Stimulated activated CD4-positive, alpha-beta T cell treated with anti-CD3 and anti-CD28 coated beads, Interleukin-4, amount 100 ng/mL, for 1 hour (primary cell): ENCODE measurements at places on chromosomes 3 and 15.

DNA sequence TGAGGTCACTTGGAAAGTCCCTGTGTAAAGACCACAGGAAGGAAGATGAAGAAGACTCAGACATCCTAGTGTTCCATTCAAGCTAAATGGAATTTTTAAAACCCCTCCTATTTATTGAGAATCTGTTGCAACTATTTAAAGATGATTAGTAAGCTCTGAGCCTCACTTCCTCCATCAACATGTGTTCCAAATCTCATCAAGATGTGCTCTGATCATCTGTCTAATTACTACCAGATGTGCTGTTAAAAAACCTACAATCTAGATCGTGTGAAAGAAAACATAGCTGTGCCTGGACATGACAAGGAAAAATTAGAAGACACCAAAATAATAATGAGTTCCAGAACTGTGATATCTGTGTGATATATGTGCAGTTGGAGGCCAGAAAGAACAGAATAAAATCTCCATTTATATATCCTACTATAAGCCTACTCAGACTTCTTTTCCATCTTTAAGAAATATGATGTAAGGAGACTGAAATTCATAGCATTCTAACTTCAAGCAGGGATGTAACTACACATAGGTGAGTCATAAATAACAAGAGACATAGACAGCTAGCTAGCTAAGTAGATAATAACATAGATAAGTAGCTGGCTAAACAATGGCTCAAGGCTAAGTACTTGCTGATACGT, 7.8 kb downstream of the XPC start:
- DNase-seq, result no peak

- no peak for DNase-seq
Observed at GRCh38 chr3:94459167-94459566, 396.3 kb downstream of the NSUN3 start.

DNA sequence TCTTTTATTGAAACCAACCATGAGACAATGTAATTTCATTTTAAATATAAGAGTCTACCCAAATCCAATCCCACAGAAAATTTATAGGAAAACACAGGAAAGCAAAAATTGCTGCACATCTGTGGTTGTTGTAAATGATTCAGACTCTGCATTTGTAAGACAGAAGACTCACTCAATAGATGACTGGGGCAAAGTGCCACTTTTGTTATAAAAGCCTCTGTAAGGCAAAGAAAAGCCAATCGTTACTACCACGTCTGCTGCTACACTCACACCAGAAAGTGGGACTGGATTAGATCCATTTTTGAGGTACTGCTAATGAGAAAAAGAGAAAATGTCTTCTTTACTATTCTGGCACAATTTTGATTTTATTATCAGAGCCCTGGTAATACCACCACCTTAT, 74.9 kb downstream of the SEMA6D start:
- DNase-seq, result no peak

GRCh38 chr3:180631317-180631716, 29.4 kb downstream of the TTC14 start:
- DNase-seq, result no peak

DNA sequence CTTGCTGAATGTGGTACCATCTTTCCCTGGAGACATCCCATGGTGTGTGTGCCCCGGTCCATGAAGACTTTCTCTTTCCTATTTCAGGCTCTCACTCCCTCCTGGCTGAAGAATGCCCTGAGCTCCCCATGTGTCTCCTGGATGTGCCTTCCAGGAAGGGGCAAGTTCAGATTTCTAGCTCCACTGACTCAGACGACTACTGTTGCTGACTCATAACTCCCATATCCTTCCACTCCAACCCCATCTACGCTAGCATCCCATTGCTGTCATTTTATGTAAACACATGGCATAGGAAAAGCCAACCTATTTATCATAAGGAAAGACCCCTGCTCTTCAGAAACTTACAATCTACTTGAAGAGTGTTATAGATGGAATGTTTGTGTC, 95.0 kb downstream of the ADCY5 start:
- no peak for DNase-seq

GRCh38 chr15:78065284-78065872, 12.1 kb downstream of the TBC1D2B start:
- no peak for DNase-seq

GRCh38 chr15:51982013-51982769, 10.6 kb upstream of the LEO1 start:
- peak; percentile 35 for DNase-seq

GRCh38 chr3:195905970-195906864, 2.1 kb downstream of the TNK2 start:
- DNase-seq, result no peak

GRCh38 chr3:180980611-180981010, 8.9 kb downstream of the DNAJC19 start:
- no peak for DNase-seq

DNA sequence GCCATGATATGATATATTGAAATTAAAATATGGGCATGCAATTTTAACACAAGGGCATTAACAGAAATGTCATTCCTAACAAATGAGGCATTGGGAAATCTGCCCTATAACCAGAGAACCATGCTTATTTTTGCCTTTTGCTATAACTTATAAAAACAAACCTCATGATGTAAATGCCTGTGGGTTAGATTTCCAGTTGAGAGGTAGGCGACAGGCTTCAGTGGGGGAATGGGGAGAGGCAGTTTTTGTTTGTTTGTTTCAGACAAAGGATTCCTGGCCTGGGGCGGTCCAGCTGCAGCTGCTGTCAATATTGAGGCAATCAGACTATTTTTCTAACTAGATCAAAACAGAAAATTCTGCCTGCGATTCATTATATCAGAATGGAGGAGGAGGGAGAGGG, 490.4 kb upstream of the CFAP20DC start:
- DNase-seq, result no peak

DNA sequence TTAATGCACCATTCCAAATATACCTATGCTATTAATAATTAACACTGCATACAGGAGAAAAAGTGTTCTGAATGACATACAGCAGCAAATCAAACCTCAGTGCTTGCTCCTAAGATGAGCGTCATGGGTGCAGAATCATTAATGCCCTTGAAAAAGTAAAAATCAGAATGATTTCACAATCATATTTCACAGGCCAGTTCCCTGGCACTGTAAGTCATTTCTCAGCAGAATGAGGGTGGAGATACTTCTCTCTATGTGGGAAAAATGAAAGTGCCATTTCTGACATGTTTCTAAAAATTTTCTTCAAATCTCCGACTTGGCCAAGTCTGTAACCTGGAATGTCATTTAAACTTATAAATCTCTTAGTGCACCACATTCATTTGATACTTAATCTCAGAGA, 549.8 kb upstream of the AGTR1 start:
- DNase-seq, result no peak

- DNase-seq, result no peak
Observed at GRCh38 chr3:167653760-167654159, at the start of gene WDR49. WDR49 (minus strand) TSS chr3:167653942; CDS start chr3:167653425, 517 bp downstream.

DNA sequence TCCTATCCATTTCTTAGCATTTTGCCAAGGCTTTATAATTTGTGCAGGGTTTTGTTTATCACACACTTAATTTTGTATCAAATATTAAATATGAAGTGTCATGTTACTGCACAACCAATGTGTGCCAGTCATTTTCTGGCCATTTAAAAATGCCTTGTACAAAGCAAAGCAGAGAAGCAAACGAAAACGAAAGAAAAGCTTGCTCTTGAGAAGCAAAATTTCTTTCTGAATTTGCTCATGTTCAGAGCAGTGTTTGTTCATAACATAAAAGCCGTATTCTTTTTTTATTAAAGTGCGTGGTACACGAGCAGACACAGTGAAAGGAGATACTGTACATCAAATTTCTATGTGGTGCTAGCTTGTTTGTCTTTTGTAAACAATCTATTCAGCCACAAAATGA, 792.6 kb downstream of the NAALADL2 start:
- no peak for DNase-seq

- no peak for DNase-seq
Observed at GRCh38 chr3:63070476-63070810, 195.2 kb upstream of the CADPS start.

DNA sequence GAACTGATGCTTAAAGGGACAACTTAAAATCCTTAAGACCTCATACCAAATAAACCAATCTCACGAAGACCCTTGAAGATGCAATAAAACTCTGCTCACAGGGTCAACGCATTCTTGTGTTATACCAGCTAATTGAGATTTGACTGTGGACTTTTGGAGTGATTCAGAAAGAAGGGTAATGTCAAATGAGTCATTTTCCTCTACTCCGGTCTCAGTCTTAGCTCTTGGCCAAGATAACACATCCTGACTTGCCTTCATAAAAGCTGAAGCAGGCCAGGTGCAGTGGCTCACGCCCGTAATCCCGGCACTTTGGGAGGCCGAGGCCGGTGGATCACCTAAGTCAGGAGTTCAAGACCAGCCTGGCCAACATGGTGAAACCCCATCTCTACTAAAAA, 3.8 kb downstream of the PKM start:
- DNase-seq, result peak; percentile 45

DNA sequence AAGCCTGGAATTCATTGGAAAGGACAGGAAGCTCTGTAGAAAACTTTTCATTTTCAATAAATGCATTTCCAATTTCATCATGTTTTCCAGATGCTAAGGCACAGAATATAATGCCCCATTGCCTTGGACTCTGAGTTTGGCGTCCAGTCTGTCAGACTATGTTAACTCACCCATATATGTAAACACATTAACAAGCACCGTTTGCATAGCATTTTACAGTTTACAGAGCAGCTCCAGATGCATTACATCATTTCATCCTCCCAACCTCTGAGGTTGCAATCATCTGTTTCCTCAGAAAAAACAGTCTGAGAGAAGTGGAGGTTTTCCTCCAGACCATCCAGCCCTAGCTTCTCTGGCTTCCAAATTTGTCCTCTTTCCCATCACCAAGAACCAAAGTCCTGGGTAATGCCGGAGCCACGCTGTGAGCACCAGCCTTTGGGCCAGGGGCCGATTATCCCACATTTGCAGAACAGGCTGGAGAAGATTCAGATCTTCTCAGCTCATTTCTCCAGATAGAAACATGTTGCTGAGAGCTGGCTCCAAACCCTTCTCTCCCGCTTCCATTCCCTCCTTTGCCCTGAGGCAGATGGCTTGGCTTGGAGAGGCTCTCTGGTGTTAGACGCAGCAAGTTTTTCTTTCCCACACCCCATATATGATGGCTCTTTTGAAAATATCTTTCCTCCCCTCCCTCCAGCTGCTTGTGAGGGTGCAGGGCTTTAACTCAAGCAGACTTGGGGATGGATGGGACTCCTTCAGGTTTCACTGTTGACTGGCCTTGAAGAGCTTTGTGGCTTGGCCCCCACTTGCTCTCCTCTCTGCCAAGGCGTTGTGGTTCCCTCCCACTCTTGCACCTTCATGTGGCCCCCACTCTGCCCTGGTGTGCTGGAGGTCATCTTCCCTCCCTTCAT, 26.0 kb downstream of the CYP19A1 start:
- no peak for DNase-seq
